ENCODE measurements at places on chromosomes 4 and X. TPM values are rescaled to one million over a fixed set of nuclear protein-coding genes. Genes with fewer than 3 reads are reported as not detected.

DNA sequence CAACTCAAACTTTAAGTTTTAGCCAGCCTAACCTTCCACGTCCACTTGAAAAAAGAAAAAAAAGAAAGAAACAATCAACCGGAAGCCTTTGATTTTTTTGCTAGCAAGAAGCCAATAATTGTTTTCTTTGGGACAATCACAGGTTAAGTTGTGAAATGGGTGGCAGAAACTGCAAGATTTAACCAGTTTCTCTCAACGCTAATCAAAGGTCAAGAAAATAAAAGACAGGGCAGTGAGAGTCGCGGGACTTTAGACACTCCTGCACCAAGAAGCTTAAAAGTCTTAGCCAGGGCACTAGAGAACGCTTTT, 1.0 kb downstream of the ACSL1 start:
- DNase-seq, result no peak

The CCSER1 gene
- polyA plus RNA-seq, result 20.3 TPM

GRCh38 chrX:16920075-16920474, 26.4 kb upstream of the REPS2 start:
- no peak for DNase-seq

GRCh38 chrX:46582325-46582724, 8.8 kb downstream of the CHST7 start:
- no peak for DNase-seq

GRCh38 chr4:44493924-44494323, 45.3 kb upstream of the KCTD8 start:
- DNase-seq, result peak; percentile 0

DNA sequence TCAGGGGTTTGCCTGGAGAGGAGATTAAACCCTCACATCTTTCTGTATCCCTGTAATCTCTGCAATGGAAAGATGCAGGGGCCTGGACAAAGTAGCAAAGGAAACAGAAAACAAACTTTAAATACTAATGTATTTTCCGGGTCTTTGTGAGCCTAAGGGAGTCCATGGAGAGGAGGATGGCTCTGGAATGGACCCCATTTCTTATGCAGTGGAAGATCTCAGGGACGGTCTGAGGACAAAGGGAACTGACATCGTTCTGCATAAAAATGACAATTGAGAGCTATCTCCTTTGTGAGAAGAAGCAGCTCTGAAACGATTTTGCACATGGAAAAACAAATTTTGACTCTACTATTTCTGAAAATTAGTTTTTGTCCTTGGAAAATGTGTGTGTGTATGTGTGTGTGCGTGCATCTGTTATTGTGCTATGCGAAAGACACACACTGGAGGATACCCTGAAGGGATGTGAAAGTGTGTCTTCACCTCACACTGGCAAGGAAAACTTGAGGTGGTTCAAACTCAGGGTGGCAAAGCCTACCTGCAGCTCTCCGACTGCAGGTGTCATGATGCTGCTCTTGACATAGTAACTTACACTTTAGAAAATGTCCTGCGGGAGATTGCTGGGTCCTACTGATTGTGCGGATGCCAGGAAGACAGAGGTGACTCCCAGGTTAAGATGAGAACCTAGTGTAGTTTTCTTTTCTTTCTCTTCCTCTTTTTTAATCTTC, 126.4 kb upstream of the JADE1 start:
- no peak for DNase-seq

DNA sequence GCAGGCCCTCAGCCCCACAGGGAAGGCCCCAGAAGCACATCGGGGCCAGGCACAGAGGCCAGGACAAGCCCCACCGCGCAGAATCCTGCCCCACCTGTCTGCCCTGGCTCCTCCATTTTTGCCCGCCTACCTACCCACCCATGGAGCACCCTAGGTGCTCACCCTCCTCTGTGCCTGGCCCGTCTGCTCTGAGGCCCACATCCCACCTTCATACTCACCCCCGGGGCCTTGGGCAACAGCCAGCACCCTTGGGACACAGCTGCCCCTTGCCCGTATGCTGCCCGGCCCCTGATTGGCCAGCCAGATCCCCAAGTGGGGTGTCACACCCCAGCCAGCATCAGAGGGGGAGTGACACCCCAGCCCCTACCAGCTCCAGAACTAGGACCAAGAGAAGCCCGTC, 10.8 kb upstream of the TREX2 start:
- no peak for DNase-seq

GRCh38 chrX:134338527-134338926, 101.5 kb downstream of the CCDC160 start:
- DNase-seq, result no peak

- no peak for DNase-seq
Observed at GRCh38 chr4:83920375-83920774, 384.5 kb downstream of the GPAT3 start.

The FGF13 gene
- polyA plus RNA-seq, result 27.9 TPM

DNA sequence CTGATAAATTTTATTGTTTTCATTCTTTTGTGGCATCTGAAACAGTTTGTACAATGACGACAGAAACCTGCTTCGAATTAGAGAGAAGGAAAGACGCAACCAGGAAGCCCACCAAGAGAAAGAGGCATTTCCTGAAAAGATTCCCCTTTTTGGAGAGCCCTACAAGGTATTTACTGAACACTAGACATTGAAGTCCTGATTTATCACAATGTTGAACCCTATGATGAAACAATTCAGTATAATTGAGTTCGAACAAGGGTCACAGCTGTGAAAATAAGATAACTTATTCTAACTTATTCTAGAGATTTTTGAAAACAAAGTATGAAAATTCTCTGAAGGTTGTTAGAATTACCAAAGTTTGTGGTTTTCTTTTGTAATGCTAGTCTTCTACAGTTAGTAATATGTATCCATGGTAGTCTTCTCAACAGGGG, 111.3 kb downstream of the AFF1 start:
- DNase-seq, result no peak

GRCh38 chrX:22220941-22221340, 51.8 kb upstream of the CBLL2 start:
- no peak for DNase-seq

GRCh38 chrX:270848-271367, 10.3 kb upstream of the PLCXD1 start:
- DNase-seq, result no peak

GRCh38 chr4:68803013-68803412, 12.8 kb upstream of the UGT2B10 start:
- no peak for DNase-seq

DNA sequence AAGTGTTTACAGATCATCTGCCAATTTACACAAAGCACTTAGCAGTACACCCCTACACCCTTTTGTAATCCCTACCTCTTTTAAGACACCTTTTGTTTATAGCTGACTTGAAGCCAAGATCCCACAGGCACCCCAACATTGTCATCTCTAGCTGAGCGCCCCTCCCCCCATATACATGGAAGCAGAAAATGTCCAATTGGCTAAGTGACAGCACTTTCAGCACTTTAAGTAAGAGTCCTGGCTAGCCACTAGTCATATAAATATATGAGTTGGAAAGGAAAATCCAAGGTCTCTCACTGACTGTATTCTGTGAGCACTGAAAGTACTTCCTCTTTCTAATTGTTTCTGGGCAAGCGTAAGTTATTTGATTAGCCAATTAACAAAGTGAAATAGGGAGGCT, 108.2 kb downstream of the NSUN7 start:
- DNase-seq, result no peak

The CT45A10 gene
- not detected for polyA plus RNA-seq

DNA sequence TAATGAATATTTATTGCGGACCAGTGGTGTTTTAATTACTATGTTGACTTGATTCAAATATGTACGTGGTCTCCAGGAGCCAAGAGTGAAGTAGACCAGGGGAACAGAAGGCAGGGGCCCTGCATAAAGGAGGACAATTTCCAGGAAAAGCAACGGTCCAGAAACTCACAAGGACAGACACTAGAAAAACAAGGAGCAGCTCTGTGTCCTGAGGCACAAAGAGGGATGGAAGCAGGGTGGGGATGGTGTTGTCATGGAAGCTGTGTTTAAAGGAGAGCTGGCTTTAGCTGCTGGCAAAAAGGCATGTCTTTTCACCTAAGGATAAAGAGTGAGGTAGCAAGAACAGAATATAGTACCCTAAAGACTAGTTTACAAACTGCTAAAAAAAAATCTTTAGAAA, 254.1 kb upstream of the TENM3 start:
- no peak for DNase-seq

- no peak for DNase-seq
Observed at GRCh38 chr4:98290511-98290910, 29.3 kb downstream of the RAP1GDS1 start.

The SPANXN4 gene
- polyA plus RNA-seq, result not detected

DNA sequence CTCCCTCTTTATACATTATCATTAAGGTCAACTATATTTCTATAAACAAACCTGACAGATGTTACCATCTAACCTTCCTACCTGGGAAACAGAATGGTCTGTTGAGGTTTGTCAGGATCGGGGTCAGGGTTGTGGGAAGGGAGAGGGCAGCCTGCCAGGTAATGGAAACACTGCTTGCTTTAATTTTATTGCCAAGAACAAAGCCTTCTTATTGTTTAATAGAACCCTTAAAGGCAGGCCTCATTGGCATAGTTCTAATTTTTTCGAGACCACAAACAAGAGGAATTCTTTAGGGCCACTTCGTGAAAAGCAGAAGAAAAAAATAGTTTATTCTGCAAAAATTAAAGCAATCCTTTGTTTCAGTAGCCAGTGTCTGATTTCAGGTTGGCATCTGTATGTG, 113.2 kb downstream of the MID1 start:
- no peak for DNase-seq

DNA sequence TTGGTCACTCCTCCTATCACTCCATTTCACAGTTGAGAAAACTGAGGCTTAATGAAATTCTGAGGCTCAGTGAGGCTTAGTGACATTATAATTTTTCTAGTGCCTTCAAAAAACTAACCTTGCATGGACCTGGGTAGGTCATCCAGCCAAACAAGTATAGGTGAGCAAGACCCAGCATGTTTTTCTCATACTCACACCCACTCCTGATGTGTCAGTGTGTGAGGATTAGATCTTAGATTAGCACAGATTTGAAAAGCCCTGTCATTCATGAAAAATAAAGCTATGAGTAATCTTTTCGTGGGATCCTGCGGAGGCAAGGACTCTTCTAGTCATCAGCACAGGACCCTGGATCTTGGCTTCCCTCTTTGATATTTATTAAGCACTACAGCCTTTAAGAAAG, 146.7 kb downstream of the CHIC2 start:
- no peak for DNase-seq

DNA sequence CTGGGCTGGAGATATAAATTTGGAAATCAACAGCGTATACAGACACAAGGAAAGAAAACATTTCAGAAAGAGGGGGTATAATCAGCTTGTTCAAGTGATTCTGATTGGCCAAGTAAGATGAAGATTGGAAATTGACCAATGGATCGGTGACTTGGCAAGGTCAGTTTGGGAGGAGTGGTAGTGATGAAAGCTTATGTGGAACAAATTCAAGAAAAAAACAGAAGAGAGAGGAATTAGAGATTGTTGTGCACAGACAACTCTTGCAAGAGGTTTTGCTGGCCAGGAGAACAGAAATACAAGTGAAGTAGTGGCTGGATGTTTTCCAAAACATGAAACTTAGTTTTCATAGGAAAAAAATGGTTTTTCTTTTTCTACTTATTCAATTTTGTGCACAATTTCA, 16.3 kb downstream of the CD38 start:
- no peak for DNase-seq

DNA sequence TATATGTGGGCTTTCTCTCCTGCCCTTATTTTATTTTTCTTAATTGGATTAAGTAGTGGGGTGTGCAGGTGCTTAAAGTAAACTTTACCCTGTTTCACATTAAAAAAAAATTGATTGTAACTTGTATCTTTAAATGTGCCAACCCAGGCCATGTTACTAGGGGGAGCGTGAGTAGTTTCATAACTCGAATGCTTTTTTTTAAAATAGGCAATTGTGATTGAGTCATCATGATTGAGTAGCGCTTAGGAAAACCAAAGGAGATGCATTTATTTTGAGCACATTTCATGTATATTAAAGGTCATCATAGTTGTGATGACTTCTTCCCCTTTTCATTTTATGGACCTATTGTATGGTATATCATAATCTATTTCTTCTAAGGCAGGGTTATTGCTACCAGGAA, 32.2 kb downstream of the GPAT3 start:
- DNase-seq, result no peak

- no peak for DNase-seq
Observed at GRCh38 chr4:27288496-27288895, 427.9 kb downstream of the STIM2 start.

The ITIH6 gene
- 0.05 TPM for polyA plus RNA-seq

DNA sequence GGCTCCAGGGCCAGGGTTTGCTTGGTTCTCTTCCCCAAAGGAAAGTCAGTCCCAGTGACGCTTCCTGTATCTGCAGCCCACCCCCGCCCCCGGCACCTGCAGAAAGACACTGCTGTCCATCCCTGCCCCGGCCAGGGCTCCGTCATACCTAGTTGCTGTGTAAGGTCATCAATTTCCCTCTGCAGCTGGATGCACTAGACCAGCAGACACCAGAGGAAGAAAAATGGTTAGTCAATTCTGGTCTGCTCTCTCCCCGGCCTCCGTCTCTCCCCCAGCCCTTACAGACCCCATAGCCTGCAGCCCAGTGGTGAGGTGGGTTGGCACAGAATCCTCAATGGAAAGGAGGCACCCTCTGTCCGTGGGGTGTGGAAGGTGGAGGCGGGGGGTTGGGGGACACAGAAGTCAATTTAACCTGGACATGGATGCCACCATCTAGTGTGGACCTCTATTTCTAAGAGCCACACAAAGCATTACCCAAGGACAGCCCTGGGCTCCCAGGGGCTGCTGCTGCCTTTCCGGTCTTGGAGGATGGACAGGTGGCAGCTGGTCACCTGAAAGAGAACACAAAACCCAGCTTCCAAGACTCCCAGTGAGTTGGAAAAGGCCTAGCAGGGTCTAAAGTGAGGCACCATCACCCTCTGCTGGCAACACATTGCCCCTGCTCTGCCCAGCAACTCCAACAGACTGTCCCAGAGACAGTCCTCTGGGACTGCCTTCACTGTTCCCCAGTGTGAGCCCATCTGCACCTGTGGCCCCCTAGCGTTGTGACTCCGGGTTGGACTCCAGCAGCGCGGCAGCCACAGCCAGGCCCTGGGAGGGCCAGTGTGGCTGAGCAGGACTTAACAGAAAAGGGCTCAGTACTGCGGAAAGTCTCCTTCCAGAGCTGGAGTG, 40.2 kb upstream of the NHSL2 start:
- DNase-seq, result no peak

DNA sequence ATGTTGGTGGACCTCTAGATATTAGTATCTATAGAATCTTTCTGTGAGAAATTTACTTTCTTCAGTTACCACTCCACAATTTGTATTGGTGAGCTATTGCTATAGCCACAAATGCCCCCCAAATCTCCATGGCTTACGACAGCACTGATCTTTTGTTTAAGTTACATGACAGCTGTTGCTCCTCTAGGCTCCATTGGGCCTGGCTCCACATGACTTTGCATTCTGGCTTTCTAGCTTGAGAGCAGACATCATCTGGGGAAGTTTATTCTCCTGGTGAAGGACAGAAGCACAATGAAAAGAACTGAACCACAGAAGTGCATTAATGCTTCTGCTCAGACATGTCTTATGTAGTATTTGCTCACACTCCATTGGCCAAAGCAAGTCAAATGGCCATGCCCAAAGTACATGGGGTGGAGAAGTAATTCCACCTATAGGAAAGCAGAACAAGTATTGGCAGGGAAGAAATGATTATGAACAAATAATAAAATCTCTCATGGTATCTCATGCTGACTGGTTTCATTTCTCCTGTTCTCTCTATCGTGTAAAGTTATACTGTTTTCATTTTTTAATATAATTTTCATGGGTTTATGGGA, 126.6 kb upstream of the FAM9C start:
- no peak for DNase-seq

The LINC00632 gene
- 11.2 TPM for polyA plus RNA-seq

- no peak for DNase-seq
Observed at GRCh38 chr4:47835494-47835893, 2.4 kb downstream of the CORIN start.
